HL-60 (cell line): ENCODE measurements at places on chromosomes 13 and 19.

GRCh38 chr13:21997726-21998125, 326.9 kb downstream of the FGF9 start:
- DNase-seq, result no peak

DNA sequence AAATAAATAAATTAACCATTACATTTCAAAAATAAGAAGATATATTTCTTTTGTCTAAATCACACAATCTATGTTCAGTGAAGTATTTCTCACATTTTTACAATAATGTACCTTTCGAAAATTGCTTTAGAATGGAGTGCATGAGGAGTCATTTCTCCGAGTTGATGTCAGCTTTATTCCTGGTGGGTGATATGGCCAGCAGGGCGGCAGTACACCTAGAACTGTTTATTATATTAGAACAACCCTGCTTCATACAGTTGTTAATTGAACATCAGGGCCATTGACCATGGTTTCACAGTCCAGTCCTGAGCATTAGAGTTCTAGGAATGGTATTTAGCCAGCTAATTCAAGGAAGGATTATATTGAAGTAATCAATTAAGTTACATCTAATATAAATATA, 696.3 kb upstream of the SLC10A2 start:
- no peak for DNase-seq

DNA sequence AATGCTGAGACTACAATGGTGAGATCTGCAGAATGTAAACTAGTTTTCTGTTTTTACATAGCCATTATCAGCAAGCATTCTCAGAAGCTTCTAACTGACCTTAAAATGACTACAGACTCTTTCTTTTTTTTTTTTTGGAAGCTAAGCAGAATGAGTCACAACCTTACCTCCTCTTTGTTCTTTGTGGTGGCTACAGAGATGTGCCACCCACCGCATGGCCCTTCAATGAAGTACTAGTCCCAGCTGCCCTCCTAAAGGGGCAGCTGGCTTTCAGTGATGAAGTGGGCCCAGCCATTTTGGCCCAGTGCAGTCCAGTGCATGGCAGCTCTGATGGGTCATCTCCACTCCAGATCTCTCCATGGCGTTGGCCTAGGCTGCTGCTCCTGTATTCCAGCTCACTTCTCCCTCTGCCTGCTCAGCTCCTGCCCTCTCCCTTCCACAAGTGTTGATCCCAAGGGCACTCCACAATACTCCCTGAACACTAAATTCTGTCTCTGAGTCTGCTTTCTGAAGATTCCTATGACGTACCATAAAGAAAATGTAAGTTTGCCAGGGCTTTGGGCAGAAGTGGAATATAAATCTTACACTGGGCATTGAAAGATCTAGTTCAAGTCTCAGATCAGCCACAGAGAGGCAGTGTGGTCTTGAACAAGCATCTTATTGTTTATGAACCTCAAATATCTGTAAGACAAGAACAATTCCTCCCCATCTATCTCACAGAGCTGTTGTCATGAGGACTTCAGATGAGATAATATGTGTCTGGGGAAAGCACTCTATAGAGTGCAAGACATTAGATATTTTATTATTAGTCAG, 85.6 kb downstream of the RXFP2 start:
- no peak for DNase-seq

- no peak for DNase-seq
Measured at GRCh38 chr19:13139633-13140311, 10.4 kb downstream of the STX10 start.
